ENCODE measurements at places on chromosomes 4 and X. TPM values are rescaled to one million over a fixed set of nuclear protein-coding genes. Genes with fewer than 3 reads are reported as not detected.

Gene EGF
- total RNA-seq: not detected

Gene SHROOM2
- total RNA-seq: not detected

Gene PAGE4
- total RNA-seq: not detected

Gene GNPDA2
- total RNA-seq: 14.9 TPM

Gene GNRHR
- total RNA-seq: not detected

Gene SLC26A1
- total RNA-seq: not detected

Gene FMR1NB
- not detected for total RNA-seq

Gene CNKSR2
- total RNA-seq: 8.0 TPM

Gene GLRA3
- not detected for total RNA-seq

Gene SLC49A3
- 1.3 TPM for total RNA-seq

Gene CFAP299
- total RNA-seq: not detected

Gene FMR1
- 35.7 TPM for total RNA-seq

Gene HMX1
- not detected for total RNA-seq

Gene KCND1
- 4.9 TPM for total RNA-seq

Gene XKRX
- total RNA-seq: 2.0 TPM

Gene CXCL3
- total RNA-seq: not detected

Gene SH2D1A
- 30.5 TPM for total RNA-seq

Gene RNF212
- 4.5 TPM for total RNA-seq

Gene PCDH11X
- total RNA-seq: not detected

Gene SGMS2
- 0.16 TPM for total RNA-seq

Gene NR0B1
- not detected for total RNA-seq

Gene RPA4
- total RNA-seq: 0.62 TPM

Gene BRS3
- total RNA-seq: not detected

Gene MAD2L1
- total RNA-seq: 79.7 TPM

Gene APBB2
- total RNA-seq: 6.1 TPM

Gene SSX4B
- not detected for total RNA-seq

Gene OTOP1
- not detected for total RNA-seq

Gene SRPK3
- total RNA-seq: not detected

Gene EDNRA
- total RNA-seq: 0.12 TPM

Gene ATOH1
- not detected for total RNA-seq

Gene CFAP97
- 27.6 TPM for total RNA-seq

Gene CACNA1F
- total RNA-seq: 2.6 TPM

Gene EXOC1L
- total RNA-seq: not detected

Gene SEC31A
- total RNA-seq: 124 TPM

Gene GPR173
- 0.11 TPM for total RNA-seq

Gene PLP1
- not detected for total RNA-seq

Gene ERVMER34-1
- 0.19 TPM for total RNA-seq

Gene METAP1
- 71.6 TPM for total RNA-seq

Gene TMSB15C
- total RNA-seq: 4.5 TPM

Gene NEUROG2
- total RNA-seq: not detected

Gene PRDM8
- 0.56 TPM for total RNA-seq

Gene MAGEA12
- total RNA-seq: not detected

Gene SHROOM4
- total RNA-seq: not detected

Gene MYOZ2
- not detected for total RNA-seq

Gene GIMD1
- total RNA-seq: not detected

Gene ADRA2C
- 0.35 TPM for total RNA-seq

Gene IL3RA
- total RNA-seq: 0.41 TPM

Data from activated naive CD4-positive, alpha-beta T cell treated with anti-CD3 and anti-CD28 coated beads, Interleukin-2, amount 50 U/mL, for 72 hours (primary cell).